Stimulated activated CD8-positive, alpha-beta memory T cell treated with anti-CD3 and anti-CD28 coated beads, Interleukin-2, amount 100 ng/mL, for 1 hour (primary cell): ENCODE measurements at places on chromosomes 5 and 9.

GRCh38 chr5:33509036-33509435 is 68.3 kb downstream of the TARS1 start:
- DNase-seq, result no peak

DNA sequence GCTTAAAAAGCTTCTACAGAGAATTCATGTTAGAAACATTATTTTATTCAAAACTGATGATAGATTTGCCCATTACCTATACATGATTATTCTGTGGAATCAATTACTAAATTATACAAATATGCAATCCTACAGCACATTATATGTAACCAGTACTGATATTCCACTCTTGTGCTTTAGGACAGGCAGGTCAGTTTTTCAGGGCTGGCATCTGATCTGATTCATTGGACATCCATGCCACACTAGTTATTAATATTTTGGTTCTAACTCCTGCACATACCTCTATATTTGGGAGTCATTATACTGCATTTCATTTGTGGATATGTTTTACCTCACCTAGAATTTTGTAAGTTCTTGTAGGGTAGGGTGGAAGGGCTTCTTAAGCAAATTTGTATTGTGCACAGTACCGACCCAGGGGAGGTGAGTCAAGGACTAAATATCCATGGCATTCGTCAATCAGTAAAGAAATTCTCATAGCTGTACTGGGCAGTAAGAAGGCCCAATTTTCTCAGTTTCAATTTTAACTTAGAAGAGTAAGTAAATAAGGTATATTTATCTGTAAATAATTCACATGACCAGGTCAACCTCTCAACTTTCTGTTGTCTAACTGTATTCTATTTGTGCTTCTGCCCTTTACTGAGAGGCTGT is 33.5 kb downstream of the ELOVL7 start:
- DNase-seq, result no peak

DNA sequence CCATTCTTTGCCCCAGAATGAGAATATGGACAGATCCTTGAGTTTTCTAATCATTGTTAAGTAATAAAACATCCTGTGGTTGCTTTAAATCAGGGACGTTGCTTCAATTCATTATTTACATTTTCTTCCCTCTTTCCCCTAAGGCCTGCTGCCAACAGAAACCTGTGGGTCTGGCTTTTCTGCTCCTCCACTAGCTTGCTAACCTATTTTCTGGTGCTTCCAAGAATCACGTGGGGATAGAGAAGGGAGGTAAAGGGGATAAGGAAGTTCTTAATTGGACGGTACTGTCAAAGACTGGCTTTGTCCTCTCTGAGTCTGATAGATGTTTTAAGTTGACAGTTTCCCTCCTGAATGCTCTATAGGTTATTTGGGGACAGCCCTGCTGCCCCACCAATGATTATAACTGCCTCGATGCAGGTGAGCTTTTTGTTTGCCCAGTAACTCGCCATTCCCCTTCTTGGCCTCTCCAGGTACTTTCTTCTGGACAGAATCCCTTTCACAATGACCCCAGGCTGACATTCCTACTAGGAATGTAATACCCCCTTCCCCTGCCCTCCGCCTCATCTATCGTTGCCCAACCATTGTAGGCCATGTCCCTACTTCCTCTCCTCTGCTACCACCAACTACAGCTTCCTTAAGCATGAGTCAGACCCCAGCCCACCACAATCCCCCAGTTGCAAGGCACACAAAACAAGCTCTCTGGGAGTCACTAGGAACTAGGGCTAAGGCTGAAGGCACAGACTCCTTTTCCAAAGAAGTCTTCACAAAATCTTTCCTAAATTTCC is 19.9 kb upstream of the CPEB4 start:
- DNase-seq, result no peak

- DNase-seq, result no peak
Measured at GRCh38 chr5:167463939-167464338, 827.5 kb upstream of the WWC1 start.

GRCh38 chr9:135515083-135515951 is 5.9 kb upstream of the LCN1 start:
- no peak for DNase-seq

GRCh38 chr5:178385496-178385890 is 152.9 kb upstream of the PHYKPL start:
- no peak for DNase-seq

DNA sequence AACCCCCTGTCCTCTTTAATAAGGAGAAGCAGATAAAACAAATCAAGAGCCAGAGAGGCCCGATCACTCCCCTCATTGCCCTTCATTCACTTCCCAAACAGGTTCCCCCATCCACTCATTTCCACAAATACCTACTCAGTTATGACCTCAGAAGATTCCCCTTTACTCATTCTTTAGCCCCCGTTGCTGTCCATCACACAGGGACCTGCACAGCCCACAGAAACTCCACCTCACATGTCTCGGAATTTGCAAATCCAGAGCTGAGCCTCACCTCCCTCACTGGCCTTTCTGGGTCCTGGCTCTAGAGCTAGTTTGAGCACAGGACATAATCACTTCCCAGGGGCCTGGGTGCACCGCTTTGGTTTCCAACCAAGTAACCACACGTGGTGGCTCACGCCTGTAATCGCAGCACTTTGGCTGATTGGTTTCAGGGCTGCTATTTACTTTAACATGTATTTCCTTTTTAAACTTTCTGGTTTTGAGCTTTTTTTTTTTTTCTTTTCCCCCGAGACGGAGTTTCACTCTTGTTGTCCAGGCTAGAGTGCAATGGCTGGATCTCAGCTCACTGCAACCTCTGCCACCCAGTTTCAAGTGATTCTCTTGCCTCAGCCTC is 17.8 kb downstream of the ATP6V0E1 start:
- DNase-seq, result no peak

DNA sequence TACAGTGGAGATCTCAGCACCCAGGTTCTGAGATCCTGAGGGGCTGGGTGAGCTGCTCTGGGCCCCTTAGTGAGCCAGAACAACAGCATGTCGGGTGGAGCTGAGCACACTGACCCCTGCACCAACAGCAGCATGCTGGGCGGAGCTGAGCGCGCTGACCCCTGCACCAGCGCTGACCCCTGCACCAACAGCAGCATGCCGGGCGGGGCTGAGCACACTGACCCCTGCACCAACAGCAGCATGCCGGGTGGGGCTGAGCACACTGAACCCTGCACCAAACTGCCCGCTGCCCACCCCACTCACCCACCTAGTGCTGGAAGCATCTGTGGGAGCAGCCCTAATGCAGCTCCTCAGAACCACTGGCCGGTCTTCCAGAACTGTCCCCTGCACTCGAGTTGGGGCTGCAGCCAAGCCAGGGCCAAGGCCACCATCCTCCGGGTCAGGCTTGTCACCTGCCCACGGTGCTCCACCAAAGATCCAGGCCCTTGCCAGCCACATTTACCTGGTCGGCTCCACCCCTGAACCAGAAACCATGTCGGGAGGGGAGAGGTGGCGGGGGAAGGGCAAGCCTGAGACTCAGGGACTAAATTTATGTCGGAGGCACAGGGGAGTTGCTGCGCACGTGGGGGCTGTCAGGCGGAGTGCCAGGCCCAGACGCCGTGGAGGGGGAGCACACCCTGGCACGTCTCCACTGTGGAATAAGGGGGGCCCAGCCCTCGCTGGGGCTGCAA is 80.3 kb downstream of the ADAMTS2 start:
- no peak for DNase-seq

GRCh38 chr9:36396985-36397384 is 3.1 kb downstream of the RNF38 start:
- no peak for DNase-seq

- DNase-seq, result no peak
Measured at GRCh38 chr5:97297063-97297703, 114.1 kb upstream of the RIOK2 start.

DNA sequence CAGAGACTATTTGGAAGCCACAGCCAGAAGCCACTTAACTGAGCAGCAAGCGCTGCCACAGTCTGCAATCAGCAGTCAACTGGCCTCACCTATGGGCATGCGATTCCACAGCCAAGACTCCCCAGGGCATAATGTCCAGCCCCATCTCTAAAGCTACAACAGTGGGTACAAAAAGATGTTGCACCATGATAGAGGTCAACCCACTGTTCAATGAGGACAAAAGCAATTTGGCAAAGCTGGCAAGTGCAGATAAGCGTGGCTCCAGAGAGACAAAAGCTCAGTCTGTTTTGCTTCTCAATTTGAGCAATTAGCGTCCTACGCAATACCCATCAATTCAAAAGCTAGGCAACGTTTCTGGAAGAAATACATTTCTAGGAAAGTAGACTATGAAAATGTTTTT is 3.2 kb downstream of the TAS2R1 start:
- no peak for DNase-seq

- DNase-seq, result no peak
Measured at GRCh38 chr9:120711841-120712538, 2.3 kb downstream of the MEGF9 start.

DNA sequence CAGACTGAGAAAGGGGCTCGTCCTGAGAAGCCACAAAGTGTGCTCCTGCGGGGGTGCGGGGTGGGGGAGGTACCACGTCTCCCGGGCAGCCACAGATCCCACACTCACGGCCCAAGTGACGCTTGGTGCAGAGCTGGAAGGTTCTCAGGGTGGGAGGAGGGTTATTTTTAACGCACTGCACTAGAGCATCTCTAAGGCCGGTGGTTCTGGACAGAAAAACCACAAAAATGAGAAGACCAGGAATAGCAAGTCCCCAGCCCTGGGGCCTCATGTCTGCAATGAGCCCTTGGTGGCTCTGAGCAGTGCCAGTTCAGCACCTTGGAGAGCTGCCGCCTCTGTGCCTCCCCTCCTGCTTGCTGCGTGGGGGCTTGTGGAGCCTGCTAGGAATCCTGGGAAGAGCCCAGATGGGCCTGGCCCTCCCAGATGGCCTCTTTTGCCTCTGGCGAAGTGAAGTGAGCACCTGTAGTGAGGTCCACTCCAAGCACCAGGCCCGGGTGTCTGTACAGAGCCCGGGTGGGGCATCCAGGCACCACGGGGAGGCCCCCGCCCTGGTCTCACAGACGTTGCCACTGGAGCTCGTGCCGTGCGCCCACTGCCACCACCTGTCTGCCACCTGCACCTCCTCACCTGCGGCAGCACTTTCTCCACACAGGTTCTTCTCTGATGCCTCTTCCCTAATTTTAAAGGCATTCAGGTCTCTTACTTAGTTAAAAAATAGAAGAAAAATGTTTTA is 48.9 kb upstream of the CACNA1B start:
- DNase-seq, result no peak

DNA sequence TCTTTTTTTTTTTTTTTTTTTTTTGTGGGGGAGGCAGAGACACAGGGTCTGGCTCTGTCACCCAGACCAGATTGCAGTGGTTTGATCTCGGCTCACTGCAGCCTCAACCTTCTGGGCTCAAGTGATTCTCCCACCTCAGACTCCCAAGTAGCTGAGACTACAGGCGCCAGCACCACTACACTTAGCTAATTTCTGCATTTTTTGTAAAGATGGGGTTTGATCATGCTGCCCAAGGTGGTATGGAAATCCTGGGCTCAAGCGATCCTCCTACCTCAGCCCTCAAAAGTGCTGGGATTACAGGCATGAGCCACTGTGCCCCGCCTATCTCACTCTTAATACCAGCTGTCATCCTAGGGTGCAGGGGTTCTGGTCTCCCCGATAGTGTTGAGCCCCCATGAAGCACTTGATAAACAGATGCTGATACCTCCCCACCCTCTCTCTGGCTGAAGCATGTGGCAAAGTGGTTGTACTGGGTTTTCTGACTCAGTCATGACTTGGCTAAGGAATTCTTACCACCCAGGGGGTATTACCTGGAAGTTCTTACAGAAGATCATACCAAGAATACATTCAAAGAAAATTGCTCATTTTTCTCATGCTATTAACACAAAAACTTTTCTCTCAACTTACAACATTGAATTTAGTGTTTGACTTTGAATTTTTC is 110.2 kb upstream of the DAPK1 start:
- DNase-seq, result no peak

DNA sequence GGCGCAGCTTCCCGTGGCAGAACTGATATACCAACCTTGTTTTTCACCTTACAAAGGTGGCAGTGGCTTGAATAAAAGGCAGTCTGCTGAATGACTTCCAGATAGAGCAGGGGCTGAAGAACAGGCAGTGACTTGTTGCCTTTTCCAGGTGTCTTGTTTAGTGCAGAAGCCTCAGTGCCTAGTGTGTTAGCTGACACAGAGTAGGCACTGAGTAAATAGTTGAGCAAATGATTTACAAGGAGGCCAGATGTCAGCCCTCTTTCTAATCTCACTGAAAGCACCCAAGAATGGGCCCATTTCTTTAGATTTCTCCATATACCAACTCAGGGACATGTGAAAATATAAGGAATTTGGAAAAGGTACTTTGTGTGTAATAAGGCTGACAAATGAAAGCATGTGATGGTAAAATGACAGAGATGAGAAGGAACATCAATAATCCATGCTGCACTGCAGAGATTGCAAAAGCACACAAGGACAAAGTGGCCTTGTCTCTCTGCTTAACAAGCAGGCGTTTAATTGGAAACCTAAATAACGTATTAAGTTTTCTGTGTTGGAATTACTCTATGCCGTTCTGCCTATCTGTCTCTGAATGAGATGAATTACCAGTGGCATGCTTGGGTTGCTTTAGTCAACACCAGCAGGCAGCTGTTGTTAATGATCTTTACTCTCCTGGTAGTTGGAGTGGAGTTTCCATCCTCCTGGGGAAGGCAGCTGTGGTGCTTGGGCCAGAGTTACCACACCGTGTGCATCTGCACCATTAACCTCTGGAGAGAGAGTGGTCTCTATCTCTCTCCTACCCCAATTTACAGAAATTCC is 360.1 kb upstream of the C9orf72 start:
- no peak for DNase-seq

DNA sequence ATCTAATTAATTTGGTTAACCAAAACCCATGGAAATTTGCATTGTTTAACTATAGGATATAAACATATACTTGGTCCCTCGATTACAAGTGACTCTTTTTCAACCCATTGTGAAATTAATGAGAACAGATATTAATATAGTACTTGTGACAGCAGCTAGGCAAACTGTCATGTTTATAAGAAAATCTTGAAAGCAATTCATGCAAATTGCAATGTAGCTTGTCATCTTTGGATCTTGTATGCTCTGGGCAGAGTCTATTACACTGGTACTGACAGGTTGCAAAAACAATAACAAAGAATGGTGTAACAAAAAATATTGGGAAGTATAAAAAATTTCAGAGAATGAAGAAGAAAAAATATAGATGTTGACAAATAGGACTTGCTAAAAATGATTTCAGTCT is 941.0 kb downstream of the DNAH5 start:
- no peak for DNase-seq

DNA sequence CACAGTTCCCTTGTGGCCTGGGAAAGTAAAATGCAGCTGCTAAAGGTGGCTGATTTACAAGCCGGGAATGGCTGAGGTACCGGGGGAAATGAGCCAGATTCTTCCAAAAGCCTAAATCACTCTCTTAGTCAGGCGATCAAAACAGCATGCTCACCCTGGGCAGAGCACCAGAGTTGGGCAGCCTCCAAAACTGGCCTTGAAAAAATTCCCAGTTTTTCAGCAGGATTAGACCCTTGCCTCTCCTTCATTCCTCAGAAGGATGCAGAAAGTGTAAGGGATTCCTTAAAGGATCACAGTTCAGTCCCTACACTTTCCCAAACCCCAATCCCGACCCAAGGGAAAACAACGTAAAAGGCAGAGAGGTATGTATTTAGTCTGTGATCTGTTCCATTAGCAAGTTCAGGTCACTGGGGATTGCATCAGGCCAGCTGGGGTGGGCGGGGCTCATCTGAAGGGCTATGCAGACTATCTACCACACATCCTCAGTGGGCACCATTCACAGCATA is 16.9 kb downstream of the TMEM174 start:
- no peak for DNase-seq

GRCh38 chr5:65800775-65801174 is 78.8 kb downstream of the NLN start:
- no peak for DNase-seq
